ENCODE measurements at places on chromosomes 3 and 15.

- no peak for ATAC-seq
These were observed 19.5 kb downstream of the TRAK1 start for GRCh38 chr3:42110631-42111030.

DNA sequence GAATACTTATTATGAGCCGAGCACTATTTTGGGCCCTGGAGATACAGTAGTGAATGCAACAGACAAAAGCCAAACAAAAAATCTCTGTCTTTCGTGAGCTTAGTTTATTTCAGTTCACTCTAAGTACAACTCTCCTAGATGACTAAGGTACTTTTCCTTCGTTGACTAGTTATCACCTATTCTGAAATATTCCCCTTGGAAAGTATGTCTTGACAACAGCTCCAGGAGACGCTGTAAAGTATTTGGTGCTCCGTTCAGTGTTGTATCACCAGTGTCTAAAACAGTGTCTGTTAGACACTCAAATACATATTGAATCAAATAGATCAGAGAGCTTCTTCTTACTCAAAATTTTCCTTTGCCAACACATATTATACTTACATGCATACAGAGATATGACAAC, 119.6 kb downstream of the TFDP2 start:
- no peak for ATAC-seq

DNA sequence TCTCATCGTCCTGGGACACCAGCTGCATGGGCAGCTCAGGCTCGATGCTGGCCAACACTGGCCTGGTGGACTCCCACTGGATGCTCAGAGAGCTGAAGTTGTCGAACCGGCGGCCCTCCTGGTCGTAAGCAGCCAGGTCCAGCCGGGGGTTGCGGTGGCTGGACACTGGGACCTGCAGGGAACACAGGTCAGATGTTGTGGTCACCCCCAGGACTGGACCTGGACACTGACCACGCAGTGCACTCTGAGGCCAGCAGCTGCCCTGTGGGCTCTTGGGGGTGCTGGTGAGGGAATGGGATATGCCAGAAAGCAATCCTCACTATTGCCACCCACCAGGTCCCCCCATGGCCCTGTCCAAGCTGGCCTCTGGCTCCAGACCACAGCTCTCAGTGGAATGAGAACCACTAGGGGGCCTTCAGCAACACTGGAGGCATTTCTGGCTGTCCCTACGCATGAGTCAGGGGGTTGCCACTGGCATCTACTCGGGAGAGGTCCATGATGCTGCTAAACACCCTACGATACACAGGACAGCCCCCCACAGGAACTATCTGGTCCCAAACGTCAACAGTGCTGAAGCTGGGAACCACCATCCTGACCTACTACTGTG, 66.1 kb downstream of the NUP210 start:
- ATAC-seq, result no peak

DNA sequence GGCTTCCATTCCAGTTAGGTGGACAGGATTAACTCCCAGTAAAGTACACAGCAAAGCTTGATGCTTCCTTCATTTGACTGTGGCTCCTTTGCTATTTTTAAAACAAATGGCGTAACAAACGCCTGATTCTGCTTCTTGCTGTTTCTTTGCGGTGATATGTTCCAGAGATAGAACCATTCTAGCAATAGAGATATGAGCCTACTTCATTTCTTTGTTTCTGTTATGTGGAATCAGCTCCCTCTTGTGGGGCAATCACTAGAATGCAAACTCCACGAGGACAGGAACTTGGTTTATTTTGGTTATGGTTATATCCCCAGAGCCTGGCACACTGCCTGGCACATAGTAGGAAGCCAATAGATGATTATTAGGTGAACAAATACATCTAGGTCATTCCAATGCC, 122.6 kb upstream of the SLC6A11 start:
- no peak for ATAC-seq

DNA sequence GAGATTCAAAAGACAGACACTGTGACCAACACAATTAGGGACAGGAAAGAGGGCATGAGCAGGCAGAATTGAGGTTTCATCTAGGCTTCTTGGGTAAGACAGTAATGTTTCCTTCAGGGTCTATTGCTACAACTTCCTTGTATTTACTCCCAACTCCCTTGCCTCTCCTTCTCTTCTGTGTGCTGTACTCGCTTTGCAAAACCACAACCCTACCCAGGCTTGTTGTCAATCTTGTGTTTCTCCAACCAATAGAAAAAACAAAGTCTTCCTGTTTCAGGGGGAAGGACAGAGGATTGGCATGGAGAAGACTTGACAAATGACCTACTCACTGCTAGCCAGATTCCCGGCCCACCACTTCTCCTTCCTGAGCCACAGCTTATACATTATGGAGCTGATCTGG, 36.3 kb upstream of the MASP1 start:
- no peak for ATAC-seq

GRCh38 chr3:162641907-162642306, 1145.3 kb downstream of the OTOL1 start:
- no peak for ATAC-seq

DNA sequence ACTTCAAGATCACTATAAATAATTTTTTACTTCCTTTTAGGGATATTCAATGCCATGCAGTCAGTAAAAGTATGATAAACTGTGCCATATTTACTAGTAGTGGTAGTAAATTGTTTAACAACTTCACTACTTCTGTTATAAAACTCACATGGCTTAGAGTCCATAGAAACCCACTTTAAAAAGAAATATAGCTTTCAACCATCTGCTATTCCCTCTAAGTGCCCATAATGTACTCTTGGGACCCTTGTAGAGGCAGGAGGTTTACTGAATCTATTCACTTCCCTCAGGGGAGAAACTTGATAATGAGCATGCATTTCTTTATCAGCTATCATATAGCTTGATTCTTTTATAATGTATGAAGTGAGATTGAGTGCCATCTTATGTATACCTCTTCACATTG, 1448.4 kb upstream of the ALCAM start:
- no peak for ATAC-seq

- no peak for ATAC-seq
These were observed 1.0 kb downstream of the TAMM41 start for GRCh38 chr3:11845651-11846050.

DNA sequence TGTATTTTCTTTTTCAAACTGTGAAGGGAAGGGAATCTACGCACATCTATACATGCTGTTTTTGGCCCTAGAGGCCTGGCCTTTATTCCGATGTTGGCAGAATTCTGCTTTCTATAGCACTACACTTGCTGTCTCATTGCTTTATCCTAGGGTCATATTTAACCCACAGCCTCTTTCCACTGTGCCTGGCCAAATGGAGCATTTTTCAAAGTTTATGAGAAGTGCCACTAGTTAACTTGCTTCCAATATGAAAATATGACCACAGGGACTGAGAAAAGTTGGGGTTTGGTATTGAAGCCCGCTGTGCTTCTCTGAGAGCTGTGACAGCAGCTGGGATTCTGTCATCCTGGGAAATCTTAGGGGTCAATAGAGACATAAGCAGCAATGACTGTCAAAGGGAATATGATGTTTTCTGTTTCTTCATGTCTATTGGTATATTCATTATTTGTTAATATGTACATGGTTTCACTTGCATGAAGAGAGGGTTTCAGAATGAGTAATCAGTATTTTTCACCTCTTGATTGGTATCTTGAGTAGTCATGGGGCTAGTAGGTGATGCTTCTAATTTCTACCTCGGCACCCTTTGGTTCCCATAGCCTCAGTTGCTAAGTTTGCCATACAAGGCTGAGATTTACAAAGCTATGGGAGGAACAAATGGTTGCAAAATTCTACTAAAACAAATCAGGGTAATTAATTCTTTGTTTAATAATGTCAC, 275.8 kb upstream of the RBMS3 start:
- ATAC-seq, result no peak

DNA sequence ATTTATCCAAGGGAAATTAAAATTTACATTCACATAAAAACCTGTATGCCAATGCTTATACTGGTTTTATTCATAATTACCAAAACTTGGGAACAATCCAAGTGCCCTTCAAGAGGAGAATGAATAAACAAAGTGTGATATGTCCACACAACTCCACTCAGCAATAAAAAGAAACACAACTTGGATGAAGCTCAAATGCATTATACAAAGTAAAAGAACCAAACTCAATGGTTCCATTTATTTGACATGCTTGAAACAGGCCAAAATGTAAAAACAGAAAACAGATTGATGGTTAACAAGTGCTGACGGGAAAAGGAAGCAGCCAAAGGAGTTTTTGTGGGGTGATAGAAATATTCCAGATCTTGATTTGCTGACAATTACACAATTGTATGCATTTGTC, 23.5 kb downstream of the OCA2 start:
- ATAC-seq, result no peak

DNA sequence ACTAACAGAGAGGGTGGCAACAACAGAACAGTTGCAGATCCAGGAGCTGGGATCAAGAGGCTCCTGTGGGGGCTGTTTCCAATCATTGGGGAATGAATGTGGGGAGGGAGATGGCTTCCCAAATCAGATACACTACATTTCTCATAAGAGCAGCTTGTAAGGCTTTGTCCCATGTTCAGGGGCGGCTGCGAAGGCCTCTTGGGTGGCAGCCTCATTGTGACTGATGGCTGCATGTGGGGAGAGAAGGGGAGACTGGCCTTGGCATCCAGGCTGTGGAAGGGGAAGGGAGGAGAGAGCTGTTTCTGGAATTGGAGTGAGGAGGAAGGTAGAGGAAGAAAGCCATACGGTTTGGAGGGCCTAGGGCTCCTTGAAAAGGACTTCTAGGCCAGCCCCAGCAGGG, 326.6 kb upstream of the RGMA start:
- ATAC-seq, result no peak

DNA sequence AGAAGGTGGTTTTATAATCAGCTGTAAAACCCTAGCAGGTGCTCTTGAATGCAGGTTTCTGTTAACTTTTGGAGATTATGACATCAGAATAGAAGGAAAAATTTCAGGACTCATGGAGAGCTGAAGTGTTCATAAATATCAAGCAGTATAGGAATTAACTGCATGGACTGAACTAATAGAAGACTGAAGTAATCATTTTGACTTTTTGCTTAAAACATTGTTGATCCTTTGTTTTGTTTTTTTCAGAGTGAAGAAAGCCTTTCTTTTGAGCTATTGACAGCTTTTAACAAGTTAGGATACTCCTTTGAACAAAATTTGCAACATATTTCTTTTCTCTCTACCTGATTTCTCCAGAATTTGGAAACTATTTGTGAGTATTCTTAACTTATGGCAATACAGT, 70.6 kb upstream of the DAZL start:
- no peak for ATAC-seq

Data from stimulated activated memory B cell treated with anti-CD40 and anti-IgM and Interleukin-4, amounts not matched to agents 10 μg/mL and 1 μg/mL and 100 μg/mL, for 72 hours (primary cell).